ENCODE measurements at places on chromosomes 11 and 22. TPM values are rescaled to one million over a fixed set of nuclear protein-coding genes. Genes with fewer than 3 reads are reported as not detected.

PRODH gene
- total RNA-seq: 2.1 TPM

GGTLC3 gene
- total RNA-seq: not detected

MYOD1 gene
- total RNA-seq: not detected

CPT1B gene
- 1.2 TPM for total RNA-seq

HTR3B gene
- total RNA-seq: not detected

MRGPRE gene
- not detected for total RNA-seq

SLC22A25 gene
- not detected for total RNA-seq

DNA sequence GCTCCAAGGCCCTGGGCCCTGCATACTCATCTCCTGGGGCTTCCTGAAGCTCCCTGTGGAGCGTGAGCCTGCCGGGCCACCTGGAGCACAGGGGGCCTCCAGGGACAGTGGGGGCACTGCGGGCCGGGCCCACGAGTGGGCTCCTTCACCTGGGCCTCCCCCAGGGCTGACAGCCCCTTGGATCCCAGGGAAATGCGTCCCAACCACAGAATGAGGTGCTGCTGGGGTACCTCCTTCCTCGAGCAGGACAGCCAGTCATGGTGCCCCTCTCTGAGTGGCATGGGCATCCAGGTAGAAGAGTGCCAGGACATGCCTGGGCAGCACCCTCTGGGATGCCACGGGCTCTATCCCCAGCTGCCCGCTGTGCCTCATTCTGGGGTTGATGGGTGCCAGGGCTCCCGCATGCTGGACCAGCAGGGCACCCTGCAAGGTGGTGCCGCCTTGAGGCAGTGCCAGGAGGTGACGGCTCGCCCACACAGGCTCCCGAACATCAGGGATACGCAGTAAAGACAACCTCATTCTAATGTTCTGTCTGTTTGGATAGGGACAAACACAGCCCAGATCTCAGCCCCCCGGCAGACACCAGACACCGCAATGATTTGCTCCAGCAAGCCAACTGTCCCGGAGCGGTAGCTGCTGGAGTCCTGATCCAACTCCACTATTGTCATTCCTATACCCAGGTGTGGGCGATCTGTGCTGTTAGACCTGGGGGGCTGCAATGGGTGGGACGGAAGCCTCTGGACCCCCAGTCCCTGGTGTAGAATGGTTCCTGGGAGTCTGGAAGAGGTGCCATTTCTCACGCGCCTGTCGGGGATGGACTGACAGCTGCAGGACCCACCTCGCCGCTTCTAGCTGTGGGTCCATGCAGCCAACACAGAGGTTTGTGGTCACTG, 25.8 kb downstream of the KRTAP5-5 start:
- DNase-seq: no peak

GRCh38 chr22:48475661-48476345, 1351.9 kb downstream of the BRD1 start:
- DNase-seq: no peak

- DNase-seq: no peak
Measured at GRCh38 chr11:76277298-76278175, 71.2 kb upstream of the WNT11 start.

- DNase-seq: no peak
Measured at GRCh38 chr11:6391537-6392134, 1.4 kb downstream of the SMPD1 start.

DNA sequence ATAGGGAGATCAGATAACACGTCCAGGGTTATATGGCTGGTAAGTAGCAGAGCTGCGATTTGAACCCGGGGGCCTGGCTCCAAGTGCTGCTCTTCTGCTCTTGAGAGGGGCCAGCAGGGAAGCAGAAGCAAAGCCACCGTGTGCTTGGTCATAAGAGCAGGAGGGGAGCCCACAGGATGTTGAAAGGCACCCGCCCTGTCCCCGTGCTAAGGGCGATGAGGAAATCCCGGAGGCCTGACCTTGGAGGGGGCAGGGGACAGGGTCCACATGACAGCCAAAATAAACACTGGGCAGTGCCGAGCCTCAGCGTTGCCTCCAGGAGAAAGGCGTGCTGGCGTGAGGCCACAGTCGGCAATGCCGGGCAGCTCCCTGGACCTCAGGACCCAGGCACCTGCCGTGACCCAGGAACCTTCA, 28.8 kb downstream of the TOM1 start:
- DNase-seq: no peak

- DNase-seq: no peak
Measured at GRCh38 chr22:50699756-50700386, 27.2 kb downstream of the SHANK3 start.

DNA sequence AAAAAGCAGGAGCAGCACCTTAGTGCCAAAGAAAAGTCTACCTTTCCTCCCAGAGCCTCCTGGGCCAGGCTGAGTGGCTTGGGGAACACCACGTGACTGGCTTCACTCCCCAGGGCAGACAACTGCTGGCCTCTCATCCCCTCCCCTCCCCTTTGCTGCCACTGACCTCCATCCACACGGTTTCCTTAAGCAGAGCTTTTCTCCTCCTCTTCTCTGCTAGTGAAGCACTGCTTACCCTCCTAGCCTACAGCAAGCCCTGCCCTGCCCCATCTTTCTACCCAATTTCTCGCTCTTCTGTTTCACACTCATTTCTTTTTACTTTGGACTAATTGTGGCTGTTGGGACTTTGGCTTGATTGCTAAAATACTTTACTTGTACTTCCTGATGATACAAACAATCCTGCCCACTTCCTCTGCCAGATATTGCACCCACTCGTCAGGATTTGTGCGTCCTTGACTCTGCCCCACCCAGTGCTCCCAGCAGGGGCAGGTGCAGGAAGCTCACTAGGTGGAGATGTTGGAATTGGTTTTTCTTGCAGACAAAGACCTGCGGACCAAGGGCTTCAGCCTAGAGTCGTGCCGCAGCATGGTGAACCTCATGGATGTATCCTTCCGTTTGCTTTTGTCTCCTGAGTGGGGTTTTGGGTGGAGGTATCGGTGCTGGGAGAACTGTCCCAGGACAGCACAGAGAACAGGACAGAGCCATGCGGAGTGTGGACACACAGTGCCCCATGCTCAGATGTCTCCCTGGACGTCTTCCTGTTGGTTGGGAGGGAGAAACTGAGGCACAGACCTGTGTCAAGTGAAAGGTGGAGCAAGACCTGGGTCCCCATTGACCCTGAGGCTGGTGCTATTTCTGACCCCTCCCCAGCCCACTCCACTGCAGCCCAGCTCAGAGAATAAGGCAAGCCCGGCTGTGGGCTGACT, 27.3 kb downstream of the CAPN1 start:
- DNase-seq: no peak

GRCh38 chr11:100574894-100575769, 112.0 kb upstream of the ARHGAP42 start:
- DNase-seq: no peak

DNA sequence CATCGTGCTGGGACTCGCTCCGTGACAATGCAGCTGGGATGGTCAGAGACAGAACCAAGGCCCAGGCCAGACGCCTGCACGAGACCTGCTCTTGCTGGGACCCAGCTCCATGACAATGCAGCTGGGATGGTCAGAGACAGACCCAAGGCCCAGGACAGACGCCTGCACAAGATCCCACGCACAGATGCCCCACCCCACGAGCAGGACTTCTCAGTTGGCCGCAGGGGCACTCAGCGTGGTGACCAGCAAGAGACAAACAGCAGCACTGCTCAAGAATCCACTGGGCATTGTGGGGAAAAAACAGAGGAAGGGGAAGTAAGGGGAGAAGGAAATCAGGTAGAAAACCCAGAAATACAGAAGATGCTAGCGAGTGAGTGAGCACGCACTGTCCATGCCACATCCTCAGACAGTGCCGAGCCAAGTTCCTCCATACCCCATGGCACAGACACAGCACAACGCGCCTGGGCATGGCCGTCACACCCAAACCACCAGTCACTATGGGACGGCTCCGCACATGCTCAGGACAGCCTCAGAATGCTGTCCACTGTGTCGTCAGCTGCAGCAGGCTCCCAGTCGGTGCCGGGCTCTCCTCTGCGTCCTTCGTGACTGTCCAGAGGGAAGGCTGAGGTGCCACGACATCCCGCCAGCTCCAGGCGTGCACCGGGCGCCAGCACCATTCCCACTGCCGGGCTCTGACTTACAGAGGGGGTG, 44.5 kb downstream of the BRD1 start:
- no peak for DNase-seq

- DNase-seq: no peak
Measured at GRCh38 chr11:69193629-69194028, 37.9 kb downstream of the SMIM38 start.

DNA sequence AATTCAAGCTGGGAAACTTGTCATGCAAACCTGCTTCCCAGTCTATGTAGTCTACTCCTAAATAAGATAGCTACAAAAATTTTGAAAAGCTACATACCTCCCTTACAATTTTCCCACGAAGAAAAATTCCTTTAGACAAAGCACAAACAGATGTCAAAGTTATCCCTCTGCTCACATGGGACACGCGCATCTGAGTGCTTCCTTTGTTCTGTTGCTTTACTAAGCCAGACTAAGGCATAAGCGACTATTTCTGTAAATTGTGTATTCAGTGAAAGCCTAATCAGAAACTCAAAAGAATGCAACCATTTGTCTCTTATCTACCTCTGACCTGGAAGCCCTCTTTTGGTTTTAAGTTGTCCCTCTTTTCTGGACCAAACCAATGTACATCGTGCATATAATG, 583.7 kb upstream of the B3GAT1 start:
- DNase-seq: no peak

- DNase-seq: no peak
Measured at GRCh38 chr11:129620237-129621104, 195.2 kb upstream of the TMEM45B start.

GRCh38 chr11:78432956-78433355, 15.3 kb upstream of the GAB2 start:
- DNase-seq: no peak

DNA sequence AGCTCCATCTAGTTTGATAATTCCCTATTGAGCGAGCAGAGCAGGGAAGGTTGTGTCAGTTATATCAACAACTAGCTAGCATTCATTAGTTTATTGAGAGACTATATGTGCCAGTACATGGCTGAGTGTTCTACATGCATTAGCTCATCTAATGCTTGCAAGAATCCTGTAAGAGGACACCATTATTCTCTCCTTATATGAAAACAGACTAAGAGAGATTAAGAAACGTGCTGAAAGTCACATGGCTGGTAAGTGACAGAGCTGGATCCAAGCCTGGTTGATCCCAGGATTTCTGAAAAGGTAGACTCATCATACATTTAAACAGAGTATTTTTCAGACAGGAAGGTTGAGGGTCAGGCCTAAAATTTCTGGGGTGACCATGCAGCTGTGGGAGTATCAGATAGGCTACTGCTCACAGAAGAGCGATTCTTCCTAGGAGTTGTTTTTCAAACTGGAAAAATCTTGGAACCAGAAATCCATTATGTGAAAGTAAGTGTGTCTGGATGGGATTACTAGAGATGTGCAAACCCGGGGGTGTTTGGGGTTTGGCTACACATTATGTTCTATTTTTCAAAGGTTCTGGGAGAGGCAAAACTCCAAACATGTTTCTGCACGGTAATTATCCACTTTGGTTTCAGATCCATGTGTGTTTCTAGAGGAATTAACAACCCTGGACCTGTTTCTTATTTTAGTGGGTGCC, 213.3 kb downstream of the FAM76B start:
- DNase-seq: no peak

GRCh38 chr11:86639137-86639536, 33.3 kb downstream of the ME3 start:
- no peak for DNase-seq

- DNase-seq: no peak
Measured at GRCh38 chr11:65468874-65469333, 29.9 kb upstream of the MALAT1 start.

DNA sequence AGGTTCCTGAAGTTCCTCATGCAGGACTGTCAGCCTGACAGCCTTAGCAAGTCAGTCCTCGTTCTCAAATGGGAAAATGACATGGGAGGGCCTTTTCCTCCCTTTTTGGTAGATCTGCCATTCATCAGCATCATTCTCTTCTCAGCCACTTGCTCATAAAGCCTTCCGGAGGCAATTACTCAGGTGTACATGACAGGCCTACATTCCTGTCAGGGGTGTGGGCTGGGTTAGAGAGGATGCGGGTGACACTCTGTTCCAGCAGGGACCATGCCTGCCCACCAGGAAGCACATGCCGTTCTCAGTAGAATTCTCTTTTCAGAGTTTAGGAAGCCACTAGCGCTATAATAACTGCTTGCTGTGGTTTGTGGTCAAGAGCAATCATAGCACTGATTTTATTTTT, 24.2 kb upstream of the ANKK1 start:
- no peak for DNase-seq
